Stimulated activated CD4-positive, alpha-beta T cell treated with anti-CD3 and anti-CD28 coated beads, Interleukin-1b, Interleukin-23, amount 100 ng/mL, for 4 hours (primary cell): ENCODE measurements at places on chromosomes 16 and 17.

DNA sequence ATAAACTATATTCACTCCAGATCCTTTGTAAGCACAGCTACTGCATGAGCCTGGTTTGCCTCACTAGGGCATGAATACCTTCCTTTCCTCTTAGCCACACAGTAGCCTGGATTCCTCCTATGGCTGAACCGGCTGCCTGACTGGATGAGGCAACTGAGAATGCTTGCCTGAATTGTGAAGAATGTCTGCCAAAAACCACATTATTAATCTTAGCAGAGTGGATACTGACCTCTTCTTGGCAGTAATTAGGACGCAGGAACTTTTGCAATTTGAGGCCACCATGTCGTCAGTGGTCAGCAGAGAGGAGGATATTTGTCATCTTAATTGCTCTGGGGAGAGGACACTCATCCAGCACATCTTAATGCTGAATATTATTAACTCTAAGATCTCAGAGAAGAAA, 651.8 kb upstream of the GOT2 start:
- DNase-seq: no peak

- DNase-seq: no peak
Observed at GRCh38 chr16:84675884-84676283, 23.9 kb upstream of the USP10 start.

GRCh38 chr16:363110-363765, 7.1 kb downstream of the MRPL28 start:
- DNase-seq: no peak

- no peak for DNase-seq
Observed at GRCh38 chr17:17647524-17648178, 33.6 kb upstream of the RAI1 start.

DNA sequence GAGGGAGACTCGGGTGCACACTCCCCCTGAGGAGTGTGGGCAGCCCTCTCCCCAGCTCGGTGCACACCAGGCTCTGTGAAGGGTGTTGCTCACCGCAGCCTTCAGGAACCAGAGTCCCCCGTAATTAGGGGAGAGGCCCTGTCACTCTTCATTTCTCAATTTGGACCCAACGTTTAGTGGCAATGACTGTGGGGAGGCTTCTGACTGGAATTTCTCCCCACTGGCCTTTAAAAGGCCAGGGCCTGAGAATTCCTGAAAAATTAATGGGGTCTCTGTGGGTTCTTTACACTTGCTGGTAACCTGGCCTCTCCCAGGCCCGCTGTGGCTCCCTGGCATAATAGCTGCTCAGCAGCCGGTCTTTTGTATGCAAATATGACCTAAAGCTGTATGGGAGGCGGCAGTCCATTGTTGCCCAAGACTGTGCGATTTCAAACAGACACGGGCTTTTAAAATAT, 209.7 kb downstream of the MSI2 start:
- no peak for DNase-seq

DNA sequence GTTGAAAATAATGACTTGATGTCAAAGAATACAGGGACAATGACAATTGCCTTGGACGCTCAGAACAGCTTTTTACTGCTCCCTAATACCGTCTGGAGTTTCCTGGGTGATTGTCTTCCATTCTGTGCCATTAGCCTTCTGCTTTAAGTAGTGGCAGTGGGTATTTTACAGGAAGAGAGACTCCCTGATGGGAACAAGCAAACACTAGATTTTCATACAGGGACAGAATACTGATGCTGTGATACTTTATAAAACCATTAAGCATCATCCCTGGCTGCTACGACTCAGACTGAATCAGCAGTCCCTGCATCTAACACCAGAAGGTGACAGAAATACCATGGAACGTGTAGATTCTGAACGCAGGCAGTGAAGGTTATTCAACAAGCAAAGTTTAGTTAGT, 635.4 kb upstream of the GOT2 start:
- DNase-seq: no peak

DNA sequence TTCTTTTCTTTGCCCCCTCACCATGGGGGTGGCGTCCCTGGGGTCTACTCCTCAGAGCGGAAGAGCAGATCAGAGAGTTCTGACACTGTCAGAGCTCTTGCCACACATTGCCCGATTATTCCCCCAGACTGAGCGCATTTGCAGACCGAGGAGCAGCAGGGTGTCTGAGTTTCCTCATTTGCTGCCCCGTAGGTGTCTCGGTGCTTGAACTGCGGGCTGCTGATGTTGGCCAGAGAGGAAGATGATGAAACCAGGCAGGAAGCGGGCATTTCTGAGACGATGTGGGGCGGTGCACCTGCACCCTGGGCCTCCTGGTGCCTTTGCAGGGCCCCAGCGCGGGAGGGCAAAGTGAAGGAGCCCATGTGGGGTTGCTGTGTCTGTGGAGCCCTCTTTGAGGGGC, 55.2 kb downstream of the ARSG start:
- peak; percentile 36 for DNase-seq

- no peak for DNase-seq
Observed at GRCh38 chr16:73753931-73754330, 542.7 kb upstream of the PSMD7 start.

GRCh38 chr17:65742403-65743307, 181.2 kb upstream of the AXIN2 start:
- no peak for DNase-seq

DNA sequence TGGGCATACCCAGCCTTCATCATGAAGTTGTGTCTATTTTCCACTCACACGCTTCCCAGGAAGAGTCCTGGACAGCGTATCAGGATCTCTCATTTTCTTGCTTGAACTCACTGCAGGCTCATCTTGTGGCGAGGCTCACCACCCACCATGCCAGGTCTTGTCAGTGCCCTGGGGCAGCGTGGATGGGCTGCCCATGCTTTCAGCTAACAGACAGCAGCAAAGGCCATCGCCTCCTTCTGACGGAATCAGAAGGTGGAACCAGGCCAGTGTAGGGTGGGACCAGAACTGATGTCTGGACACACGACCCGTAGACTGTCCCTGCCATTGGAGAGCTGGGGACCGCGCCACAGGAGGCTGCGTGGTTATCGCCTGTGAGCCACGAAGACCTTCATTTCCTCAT, 169.4 kb downstream of the FOXL1 start:
- DNase-seq: no peak

DNA sequence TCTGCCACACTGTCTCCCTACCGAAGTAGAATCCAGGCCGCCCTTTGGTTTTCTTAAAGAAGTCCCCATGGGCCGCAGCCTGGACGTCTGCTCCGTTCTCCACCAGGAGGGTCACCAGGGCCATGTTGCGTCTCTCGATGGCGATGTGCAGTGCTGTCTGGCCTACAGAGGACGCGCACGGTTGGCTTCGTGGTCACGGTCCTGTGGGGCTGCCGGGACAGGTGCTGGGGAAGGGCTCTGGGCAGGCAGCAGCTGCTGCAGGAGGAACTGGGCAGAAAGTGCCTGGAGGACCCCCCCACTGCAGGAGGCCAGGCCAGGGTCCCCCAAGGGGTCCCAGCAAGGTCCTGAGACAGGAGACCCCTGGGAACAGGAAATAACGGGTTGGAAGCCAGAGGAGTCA, 19.0 kb downstream of the TRPV1 start:
- DNase-seq: no peak

GRCh38 chr16:72827866-72828265, 220.1 kb downstream of the ZFHX3 start:
- no peak for DNase-seq

DNA sequence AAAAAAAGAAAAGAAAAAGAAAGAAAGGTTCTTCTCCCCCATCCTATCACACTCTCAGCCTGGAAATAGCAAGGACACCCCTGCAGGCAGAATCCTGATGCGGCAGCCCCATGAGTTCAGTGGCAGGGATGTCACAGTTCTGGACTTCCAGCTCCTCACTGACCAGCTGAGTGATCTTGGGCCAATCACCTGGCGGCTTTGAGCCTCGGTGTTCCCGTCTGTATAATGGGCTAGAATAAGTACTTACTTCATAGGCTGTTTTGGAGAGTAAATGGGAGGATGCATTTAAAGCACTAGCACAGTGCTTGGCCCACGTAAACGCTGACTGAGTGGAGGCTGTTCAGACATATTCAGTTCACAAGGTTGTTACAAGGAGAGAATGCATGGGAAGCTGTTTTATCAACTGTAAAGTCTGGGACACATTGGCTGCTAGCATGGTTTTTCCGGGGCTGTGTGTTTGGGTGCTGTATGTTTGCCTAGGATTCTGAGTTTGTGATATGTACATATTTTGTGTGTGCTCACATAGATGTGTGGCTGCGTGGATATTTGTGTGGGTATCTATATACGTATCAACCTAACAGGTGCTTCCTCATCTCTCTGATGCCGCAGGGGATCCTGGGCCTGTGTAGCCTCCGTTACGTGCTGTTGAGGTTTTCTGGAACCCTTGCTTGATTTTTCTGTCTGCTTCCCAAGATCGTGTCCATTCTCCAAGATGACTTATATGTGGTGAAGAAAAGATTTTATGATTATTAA, 3.4 kb downstream of the BHLHA9 start:
- DNase-seq: no peak

DNA sequence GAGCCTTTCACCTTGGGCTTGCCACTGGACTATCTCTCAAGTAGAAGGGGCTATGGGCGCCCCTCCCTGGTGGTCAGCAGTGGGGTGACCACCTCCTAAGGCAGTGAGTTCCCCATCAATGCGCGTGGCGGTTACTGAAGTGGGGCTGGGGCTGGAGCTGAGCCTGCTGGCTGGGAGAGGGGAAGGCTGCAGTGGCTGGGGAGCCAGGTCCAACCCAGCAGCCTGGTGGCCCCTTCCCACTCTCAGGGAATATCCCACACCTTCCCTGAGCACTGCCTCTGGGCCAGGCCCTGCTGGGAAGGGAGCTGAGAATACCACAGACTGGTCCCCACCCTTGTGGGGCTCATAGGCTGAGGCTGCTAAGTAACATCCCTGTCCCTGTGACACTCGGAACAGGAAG, 19.8 kb upstream of the MPRIP start:
- no peak for DNase-seq

GRCh38 chr16:65950211-65950610, 416.3 kb upstream of the CDH5 start:
- no peak for DNase-seq

- no peak for DNase-seq
Observed at GRCh38 chr17:66574123-66574522, 260.8 kb upstream of the CACNG5 start.

GRCh38 chr16:46690281-46691178, 1.1 kb downstream of the ORC6 start:
- no peak for DNase-seq

GRCh38 chr17:33572615-33573014, 279.5 kb upstream of the ASIC2 start:
- no peak for DNase-seq

- no peak for DNase-seq
Observed at GRCh38 chr16:87704754-87705353, 60.9 kb downstream of the KLHDC4 start.

DNA sequence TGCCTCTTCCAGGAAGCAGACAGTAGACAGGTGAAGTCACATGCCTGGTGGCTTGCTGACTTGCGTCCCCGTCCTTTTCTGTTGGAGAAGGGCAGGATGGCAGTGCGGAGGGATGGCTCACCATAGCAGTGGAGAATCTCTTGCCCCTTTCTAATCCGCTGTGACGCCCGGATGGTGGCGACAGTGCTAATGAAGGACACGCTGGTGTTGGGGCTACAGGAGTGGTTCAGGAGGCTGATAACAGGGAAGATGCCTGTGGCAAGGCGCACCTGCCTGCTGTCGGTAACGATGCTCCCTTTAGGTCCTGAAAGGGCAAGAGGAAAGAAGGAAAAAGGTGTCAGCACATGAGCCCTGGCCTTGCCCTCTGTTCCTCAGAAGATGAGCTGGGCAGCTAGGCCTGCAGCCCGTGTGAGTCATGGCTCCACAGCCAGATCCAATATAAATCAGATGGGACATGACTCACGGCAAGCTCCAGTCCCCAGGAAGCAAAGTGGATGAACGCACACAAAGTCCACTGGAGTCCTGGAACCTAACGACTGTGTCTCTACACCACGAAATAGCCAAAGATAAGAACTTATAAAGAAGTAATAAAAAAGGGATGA, 25.5 kb downstream of the SERPINF1 start:
- DNase-seq: no peak

- DNase-seq: no peak
Observed at GRCh38 chr17:44539673-44540072, 17.6 kb upstream of the FZD2 start.

DNA sequence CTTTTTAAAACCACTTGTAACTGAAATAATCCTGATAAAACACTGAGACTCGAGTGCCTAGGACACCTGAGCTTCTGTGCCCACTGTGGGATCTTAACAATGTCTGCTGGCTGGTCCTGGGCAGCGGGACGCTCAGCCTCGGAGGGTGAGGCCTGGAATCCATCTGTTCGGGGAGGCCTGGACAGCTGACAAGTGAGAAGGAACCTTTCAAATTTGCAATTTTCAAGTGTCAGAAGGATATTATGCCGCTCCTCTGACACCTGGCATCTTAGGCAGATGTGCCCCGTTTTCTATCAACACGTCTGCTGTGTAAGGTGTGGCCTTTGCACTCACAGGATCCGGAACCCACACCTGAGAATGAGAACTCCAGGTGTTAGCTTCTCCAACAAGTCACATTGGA, 33.1 kb upstream of the C16orf78 start:
- no peak for DNase-seq

- DNase-seq: no peak
Observed at GRCh38 chr16:1464196-1464893, 10.5 kb downstream of the CLCN7 start.

DNA sequence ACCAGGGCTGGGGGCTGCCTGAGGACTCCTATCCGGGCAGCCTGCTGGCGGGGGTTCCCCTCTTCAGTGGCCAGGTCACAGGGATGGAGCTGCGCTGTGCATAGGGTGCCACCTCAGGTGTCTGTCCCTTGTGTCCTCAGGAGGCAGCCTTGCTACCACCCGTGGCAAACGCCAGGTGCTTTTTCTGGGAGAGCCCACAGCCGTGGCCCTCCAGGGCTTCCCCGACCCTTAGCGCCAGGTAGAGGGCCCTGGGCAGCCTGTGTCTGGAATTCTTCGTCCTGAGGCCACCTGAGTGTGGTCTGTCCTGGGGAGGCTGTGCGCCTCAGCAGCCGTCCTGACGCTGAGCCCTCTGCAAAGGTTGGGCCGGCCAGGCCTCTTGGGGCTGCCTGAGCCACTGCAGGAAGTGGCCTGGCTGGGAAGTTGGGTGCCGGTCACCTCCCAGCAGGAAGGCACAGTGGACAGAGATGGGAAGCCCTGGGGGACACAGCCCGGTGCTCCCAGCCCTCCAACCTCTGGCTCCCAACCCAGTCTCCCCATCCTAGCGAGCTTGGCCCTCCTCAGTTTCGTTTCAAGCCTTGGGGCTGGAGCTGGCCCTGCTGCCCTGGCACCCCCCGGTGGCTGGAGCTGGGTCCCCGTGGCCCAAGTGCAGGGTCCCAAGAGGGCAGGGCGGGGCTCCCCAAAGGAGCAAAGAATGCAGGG, 7.6 kb upstream of the BAIAP3 start:
- DNase-seq: no peak

DNA sequence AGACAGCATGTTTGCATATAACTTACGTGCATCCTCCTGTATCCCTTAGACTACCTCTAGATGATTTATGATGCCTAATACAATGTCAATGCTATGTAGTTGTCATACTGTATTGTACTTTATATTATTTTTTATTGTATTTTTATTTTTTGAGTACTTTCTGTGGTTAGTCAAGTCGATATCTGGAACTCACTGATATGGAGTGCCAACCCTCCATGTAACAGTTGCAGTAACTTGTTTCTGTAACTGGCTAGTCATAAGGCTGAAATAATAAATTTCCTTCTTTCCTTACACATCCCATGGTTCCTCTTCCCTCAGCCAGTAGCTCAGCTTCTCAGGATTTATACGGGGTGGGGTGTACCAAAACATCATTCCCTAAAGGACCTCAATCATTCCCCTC, 23.5 kb downstream of the MPHOSPH6 start:
- DNase-seq: no peak
